Hematopoietic multipotent progenitor cell treated with erythropoietin and hydrocortisone succinate and interleukin-3 and kit ligand, for 17 days (in vitro differentiated cells): ENCODE measurements at places on chromosomes 1 and 21.
A peak's percentile ranks its signal among the peaks of the same experiment; 100 is the strongest.

GRCh38 chr1:46070164-46070814, 62.1 kb downstream of the PIK3R3 start:
- no peak for DNase-seq

DNA sequence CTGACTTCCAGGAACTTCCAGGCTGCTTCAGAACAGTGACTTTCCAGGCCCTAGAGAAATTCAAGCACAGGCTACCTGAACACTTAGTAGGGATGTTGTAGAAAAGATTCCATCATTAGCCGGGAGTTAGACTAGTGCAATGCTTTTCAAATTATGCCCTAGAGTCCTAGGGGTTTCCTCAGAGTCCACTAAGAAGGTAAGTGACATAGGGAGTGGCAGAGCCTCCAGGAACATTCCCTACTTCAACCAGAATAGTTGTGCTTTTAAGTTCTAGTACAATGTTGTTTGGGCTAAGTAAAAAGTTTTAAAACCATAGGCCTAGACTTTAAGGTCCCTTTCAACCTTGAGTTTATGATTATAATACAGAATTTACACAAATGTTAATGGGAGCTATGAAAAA, 9.1 kb upstream of the GOLPH3L start:
- DNase-seq = no peak

DNA sequence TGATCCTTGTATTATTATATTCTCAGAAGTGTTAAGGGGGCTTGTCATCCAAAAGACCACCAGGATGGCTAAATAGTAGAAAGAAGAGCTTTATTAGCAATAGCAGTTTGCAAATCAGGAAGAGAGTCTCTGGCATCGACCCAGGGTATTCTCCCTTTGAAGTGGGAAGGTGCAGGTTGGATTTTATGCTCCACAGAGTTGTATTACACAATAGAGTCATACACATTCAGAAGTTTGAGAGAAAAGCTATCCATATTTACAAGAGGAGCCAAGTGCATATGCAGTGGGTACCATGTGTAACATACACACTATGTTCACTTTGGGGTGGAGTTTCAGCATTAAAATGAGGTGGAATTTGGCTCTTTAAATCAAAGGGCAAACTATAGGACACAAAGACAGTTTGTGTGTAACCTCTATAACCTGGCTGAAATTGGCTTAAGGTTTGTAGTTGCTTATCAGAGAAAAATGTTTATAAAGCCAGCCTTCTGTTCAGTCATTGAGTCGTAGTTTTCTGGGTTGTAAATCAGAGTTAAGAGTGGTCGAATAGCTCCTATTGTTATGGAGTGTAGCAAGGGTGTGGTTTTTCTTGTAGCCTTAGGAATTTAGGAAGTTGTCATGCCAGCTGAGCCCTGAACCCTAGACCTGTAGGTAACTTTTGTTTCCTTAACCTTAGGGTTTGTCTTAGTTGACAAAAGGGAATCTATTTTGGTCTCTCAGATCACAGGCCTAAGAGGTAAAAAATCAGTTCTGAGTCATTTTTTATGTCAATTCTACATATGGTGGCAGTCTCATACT, 125.3 kb downstream of the DNM3 start:
- no peak for DNase-seq

DNA sequence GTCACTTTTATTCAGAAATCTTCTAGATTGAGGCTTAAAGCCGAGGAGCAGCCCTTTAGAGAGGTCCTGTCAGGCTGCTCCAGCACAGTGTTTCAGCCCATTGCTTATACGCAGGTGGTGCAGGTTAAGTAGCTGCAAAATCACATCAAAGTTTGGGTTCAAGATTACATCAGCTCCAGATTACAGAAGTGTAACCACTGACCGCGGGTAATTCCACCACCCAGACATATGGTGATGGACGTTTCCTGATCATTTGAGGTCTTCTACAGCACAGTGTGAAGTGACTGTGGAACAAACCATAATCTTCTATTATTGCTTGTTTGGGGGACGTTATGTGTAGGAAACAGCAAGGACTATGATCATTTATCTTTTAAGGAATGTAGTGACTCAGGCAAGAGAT, 11.8 kb downstream of the C1orf115 start:
- DNase-seq = no peak

- DNase-seq = no peak
Observed at GRCh38 chr1:177183836-177184235, 13.1 kb downstream of the BRINP2 start.

- no peak for DNase-seq
Observed at GRCh38 chr1:38045401-38046332, 926 bp downstream of the POU3F1 start.

GRCh38 chr1:213244664-213245091, 193.6 kb downstream of the RPS6KC1 start:
- peak; percentile 57 for DNase-seq

GRCh38 chr1:109725510-109725909, 13.5 kb downstream of the GSTM5 start:
- DNase-seq = no peak

DNA sequence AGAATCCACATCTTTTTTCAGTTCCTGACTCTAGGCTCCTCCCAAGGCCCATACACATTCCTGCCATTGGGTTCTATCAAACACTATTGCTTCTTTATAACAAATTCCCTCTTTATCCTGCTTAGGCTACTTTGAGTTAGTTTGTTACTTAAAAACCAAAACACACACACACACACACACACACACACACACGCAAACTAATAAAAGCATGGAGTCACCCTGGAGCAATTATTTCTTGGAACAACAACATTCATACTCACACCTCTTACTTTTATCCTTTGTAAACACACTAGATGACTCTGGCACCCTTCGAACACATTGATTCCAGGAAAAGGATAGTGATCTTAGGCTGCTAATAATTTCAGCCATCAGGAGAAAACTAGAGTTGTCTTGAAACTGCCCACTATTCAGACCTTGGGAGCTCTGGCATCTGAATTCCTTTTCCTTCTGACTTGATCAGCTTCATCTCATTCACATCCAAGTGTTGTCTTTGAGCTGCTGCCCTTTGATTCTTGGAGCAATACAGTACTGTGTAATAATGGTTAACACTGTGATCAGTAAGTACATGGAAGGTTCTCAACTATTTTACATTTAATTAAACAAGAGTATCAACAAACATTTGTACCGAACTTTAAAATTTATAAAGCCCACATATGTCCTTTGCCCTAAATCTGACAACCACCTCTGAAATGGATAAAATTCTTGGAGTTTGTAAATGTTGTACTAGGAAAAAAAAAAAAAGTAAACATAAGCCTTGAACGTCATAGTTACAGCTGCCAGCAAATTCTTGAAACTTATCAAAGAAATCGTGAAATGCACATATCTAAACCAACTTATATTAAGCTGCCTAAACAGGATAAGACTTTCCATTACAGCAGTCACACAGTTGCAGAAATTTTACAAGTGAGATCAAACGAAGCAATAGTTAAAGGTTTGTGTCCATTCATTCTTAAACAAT, 2.8 kb upstream of the SEC22B start:
- peak; percentile 33 for DNase-seq

DNA sequence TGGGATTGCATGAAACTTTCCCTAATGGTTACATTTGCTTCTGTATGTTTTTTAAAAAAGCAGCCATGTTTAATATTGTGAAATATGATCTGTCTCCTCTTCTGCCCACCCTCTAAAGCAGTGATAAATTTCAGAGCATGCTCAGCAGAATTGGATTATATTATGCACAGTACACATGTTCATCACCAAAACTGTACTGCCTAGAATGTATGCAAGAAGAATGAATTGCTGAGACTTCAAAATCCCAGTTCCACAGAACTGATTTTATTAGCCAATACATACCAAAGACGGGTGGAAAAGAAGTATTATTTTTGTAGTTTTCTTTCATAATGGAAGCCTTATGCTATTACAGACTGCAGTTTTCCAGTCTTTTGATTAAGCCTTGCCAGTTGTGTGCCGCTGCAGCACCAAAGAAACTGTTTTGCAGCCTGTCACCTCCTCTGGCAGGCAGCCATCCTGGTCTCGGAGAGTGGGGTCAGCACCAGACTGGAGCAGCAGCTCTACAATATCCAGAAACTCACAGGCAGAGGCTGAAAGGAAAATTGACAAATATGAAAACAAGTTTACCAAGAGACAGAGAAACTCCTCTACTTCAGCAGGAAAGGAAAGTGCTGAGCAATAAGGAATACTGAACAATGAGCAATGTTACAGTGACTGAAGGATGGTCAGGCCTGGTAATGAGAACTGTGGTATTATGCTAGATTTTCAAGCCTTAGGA, 58.1 kb downstream of the LHX4 start:
- no peak for DNase-seq

DNA sequence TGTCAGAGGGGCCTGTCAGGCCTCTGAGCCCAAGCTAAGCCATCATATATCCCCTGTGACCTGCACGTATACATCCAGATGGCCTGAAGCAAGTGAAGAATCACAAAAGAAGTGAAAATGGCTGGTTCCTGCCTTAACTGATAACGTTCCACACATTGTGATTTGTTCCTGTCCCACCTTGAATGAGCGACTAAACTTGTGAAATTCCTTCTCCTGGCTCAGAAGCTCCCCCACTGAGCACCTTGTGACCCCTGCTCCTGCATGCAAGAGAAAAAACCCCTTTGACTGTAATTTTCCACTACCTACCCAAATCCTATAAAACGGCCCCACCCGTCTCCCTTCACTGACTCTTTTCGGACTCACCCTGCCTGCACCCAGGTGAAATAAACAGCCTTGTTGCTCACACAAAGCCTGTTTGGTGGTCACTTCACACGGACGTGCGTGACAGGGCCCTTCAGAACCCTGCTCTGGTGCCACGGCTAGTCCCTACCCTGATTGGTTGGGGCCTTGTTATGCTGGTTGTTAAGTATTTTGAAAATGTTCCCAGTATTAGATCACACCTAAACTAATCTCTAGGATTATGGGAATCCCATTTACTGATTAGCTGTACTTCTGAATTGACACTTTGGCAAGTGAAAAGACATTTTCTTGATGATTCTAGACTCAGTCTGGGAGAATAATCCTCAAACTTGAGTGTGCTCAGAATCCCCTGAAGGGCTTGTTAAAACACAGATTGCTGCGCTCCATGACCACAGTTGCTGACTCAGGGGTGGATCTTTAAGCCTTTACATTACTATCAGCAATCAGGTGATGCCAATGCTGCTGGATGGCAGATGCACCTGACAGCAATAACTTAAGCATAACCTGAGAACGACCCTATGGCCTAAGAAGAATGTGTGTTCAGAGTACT, 28.8 kb upstream of the SPATA6 start:
- DNase-seq = no peak

DNA sequence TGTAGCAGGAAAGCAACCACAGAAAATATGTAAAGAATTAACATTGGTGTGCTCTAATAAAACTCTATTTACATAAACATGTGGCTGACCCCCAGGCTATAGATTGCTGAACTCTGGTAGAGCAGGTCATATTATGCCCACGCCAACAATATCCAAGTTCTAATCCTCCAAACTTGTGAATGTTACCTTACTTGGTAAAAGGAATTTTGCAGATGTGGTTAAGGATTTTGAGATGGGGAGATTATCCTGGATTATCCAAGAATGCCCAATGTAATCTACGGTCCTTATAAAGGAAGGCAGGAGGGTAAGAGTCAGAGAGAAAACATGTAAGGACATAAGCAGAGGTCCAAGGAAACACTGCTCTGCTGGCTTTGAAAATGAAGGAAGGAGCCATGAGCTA, 201.0 kb downstream of the USH2A start:
- DNase-seq = no peak

DNA sequence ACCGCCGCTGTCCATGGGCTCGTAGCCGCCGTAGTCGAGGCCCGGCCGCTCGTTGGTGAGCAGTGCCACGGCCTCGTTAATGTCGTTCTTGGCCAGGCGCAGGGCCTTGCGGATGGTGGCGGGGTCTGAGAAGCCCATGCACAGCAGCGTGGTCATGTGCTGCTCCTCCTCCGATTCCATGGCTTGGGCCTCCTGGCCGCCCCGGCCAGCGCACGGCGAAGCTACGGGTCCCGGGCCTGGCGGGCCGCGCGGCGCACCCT, 300 bp downstream of the USP24 start:
- no peak for DNase-seq

DNA sequence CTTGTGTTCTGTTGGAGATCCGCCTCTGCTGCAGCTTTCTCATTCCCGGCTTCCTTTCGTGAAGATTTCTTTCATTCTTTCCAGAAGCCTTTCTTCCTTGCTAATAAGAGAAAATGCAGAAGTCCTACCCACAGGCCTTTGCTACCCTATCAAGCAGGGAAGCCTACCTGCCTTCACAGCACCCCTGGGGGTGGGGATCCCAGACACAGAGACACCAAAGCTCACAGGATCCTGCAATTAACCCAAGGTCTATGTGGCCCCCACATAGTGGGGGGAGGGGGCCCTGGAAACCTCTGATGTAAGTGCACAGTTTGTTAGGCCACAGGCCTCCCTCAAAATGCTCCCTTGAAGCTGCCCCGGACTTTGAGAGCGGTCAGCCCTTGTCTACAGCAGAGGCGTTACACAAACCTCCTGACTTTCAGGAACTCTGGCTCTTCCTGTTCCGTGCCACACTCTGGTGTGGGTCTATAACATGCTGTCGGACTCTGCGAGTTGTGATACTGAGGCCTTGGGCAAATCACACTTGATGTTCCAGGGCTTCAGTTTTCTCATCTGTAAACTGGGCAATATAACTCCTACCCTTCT, 31.2 kb downstream of the NKAIN1 start:
- no peak for DNase-seq

GRCh38 chr1:3630914-3631313, 6.1 kb downstream of the TPRG1L start:
- no peak for DNase-seq

DNA sequence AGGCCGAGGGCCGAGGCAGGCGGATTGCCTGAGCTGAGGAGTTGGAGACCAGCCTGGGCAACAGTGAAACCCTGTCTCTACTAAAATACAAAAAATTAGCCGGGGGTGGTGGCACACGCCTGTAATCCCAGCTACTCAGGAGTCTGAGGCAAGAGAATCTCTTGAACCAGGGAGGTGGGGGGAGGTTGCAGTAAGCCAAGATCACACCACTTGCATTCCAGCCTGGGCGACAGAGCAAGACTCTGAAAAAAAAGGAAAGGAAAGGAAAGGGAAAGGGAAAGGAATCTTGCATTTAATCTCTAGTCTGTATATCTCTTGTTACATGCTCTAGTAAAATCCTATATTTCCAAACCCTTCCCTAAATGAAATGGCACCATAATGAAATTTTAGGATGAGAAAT, 328.3 kb upstream of the ADGRL2 start:
- no peak for DNase-seq

GRCh38 chr1:244272471-244273261, 179.0 kb downstream of the ADSS2 start:
- peak; percentile 69 for DNase-seq

DNA sequence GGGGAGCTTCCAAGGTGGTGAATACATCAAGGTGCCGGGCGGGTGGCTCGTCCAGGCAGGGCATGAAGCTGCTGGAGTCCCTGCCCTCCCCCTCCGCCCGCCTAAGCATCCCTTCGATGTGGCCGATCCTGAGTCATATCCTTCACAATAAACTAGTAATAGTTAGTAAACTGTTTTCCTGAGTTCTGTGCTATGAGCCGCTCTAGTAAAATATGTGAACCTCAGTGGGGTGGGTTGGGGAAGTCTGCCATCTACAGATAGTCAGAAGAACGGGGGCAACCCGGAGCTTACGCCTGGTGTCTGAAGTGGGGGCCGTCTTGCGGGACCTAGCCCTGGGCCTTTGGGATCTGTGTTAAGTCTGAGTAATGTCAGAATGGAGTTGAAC, 21.6 kb downstream of the C2CD2 start:
- DNase-seq = no peak

GRCh38 chr1:234175363-234175762, 197.9 kb upstream of the COA6 start:
- DNase-seq = no peak
